ENCODE measurements at places on chromosomes 1 and 21.

GRCh38 chr1:145962157-145963102 is 1.9 kb downstream of the ANKRD34A start:
- DNase-seq, result no peak

- DNase-seq, result no peak
Measured at GRCh38 chr21:37968744-37969143, 52.5 kb upstream of the KCNJ6 start.

DNA sequence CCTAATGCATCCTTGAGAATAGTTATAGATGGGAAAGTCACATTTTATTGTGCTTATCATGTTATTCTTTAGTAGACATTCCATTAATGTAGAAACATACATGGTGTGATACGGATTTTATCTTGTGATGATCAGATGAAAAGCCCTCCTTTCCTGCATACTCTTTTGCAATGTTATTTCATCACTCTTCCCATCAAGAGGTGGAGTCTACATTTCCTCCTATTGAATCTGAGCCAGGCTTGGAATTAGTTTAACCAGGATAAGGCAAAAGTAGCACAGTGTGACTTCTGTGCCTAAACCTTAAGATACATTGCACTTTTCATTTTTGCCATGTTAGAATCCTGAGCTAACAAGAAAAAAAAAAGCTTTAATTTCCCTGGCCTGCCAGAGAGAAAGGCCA is 393.7 kb upstream of the ST6GALNAC5 start:
- DNase-seq, result no peak

DNA sequence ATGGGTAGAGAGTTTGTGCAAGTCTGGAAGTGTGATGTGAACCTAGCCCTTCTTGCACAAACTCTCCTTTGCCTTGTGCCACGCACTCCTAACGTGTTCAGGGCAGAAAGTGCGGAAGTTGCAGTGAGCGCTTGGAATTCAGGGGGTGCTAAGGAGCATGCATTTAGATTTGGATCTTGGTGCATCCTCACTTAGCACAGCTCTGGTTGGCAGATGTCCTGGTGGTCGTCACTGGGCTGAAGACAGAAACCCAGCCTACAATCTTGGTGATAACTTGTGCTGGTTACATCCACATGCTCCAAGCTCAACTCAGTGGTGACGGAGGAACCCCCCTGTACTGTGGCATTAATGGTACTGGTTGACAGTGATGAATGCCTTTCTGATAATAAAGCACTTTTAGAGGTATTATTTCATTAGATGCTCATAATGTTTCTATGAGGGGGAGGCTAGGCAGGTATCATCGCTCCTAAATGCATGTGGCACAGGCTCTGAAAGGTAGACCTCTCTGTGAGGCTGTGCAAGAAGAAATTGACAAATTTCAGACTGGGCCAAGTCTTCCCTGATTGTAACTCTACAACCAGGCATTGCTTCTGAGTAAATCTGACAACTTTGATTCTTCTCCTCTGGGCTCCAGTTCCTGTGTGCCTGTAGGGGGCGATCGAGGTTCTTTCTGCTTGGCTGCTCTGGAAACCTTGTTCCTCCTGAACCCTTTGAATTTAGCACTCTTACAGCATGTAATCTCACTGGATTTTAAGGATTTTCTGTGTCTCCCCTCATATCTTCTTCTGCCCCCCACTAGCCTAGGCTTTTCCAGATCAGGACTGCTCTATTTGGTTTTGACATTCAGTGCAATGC is 40.6 kb downstream of the MAPKAPK2 start:
- DNase-seq, result no peak

GRCh38 chr1:225811622-225812487 is 1.9 kb downstream of the EPHX1 start:
- DNase-seq, result no peak
